ENCODE measurements at places on chromosomes 3 and 15. TPM values are rescaled to one million over a fixed set of nuclear protein-coding genes. Genes with fewer than 3 reads are reported as not detected.

DNA sequence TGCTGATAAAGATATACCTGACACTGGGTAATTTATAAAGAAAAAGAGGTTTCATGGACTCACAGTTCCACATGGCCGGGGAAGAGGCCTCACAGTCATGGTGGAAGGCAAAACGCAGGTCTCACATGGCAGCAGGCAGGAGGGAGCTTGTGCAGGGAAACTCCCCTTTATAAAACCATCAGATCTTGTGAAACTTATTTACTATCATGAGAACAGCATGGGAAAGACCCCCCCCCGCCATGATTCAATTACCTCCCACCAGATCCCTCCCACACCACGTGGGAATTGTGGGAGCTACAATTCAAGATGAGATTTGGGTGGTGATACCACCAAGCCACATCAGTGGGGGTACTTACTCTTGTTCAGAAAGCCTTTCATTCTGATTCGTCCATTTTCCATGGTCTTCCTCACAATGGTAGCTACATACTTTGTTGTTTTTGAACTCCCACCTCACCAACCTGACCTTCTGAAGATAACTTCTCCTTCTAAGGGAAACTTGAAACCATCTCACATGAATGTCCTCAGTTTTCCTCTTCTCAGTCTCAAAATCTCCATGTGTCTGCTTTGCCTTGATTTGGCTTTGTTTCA is 275.6 kb upstream of the PROK2 start:
- DNase-seq, result no peak
- H3K36me3 ChIP-seq, result no peaks in the 10 kb centered on the region
- H3K4me3 ChIP-seq, result no peak overlapping the region
- H3K27me3 ChIP-seq, result no peaks in the 10 kb centered on the region
- H3K27ac ChIP-seq, result no peak overlapping the region
- no peaks in the 10 kb centered on the region for H3K4me1 ChIP-seq

- H3K36me3 ChIP-seq, result no peaks in the 10 kb centered on the region
- DNase-seq, result no peak
- H3K4me3 ChIP-seq, result no peak overlapping the region
- no peak overlapping the region for H3K27ac ChIP-seq
- no peaks in the 10 kb centered on the region for H3K4me1 ChIP-seq
Measured at GRCh38 chr3:161069511-161070251, 35.5 kb downstream of the B3GALNT1 start.

DNA sequence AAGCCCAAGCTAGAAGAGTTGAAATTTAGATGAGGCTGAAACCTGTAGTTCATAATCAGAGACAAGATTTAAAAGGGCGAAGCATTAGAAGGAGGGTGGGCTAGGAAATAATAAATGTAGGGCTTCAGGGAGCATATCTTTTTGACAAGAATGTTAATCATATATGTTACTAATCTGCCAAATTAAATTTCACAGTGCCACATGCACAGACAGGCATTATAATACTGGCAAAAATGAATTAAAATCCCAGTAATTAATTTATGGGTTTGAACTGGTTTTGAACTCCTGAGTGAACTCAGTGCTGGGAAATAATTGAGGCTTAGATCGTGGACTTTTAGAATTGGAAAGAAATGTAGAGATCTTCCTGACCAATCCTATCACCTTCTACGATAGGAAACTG is 383.5 kb upstream of the IL12A start:
- H3K4me1 ChIP-seq, result no peaks in the 10 kb centered on the region
- H3K27ac ChIP-seq, result no peak overlapping the region
- DNase-seq, result no peak
- no peaks in the 10 kb centered on the region for H3K36me3 ChIP-seq
- H3K4me3 ChIP-seq, result no peak overlapping the region
- H3K27me3 ChIP-seq, result no peaks in the 10 kb centered on the region

DNA sequence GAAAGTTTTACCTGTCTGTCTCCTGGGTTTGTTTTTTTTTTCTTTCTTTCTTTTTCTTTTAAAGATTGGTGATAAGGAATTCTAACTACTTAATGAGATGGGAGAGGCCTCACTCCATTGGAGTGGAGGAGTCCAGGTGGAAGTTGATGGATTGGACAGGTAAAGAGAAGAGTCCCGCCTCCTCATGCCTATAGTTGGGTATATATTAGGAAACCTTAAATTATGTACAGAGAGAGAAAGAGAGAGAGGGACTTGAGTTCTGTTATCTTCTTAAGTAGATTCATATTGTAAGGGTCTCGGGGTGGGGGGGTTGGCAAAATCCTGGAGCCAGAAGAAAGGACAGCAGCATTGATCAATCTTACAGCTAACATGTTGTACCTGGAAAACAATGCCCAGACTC is 158.2 kb downstream of the TP63 start:
- H3K27ac ChIP-seq, result no peak overlapping the region
- H3K4me3 ChIP-seq, result no peak overlapping the region
- peaks cover 7% of the 10 kb centered on the region for H3K4me1 ChIP-seq
- H3K36me3 ChIP-seq, result no peaks in the 10 kb centered on the region

DNA sequence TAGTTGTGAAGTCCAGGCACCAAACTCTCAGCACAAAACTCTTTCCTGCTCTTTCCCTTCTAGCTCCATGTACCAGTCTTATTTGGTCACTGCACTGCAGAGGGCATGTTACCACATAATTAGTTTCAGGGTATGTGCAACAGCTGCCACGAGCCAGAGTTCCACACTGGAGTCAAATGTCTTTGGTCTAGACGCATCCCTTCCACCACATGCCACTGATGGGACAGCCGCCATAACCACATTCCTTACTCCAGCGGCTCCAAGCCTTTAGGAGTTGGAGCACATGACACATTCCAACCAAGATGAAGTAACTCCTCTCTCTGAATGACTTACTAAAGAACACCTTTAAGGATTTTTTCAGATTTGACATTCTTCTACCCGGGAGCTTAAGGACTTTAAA is 153.4 kb downstream of the ERC2 start:
- peaks cover 7% of the 10 kb centered on the region for H3K4me1 ChIP-seq
- no peaks in the 10 kb centered on the region for H3K27me3 ChIP-seq
- no peaks in the 10 kb centered on the region for H3K36me3 ChIP-seq
- no peak for DNase-seq

GRCh38 chr15:89362203-89363101 is 27.8 kb upstream of the POLG start:
- H3K27ac ChIP-seq, result no peak overlapping the region
- no peak for DNase-seq
- H3K27me3 ChIP-seq, result peaks cover 94% of the 10 kb centered on the region

DNA sequence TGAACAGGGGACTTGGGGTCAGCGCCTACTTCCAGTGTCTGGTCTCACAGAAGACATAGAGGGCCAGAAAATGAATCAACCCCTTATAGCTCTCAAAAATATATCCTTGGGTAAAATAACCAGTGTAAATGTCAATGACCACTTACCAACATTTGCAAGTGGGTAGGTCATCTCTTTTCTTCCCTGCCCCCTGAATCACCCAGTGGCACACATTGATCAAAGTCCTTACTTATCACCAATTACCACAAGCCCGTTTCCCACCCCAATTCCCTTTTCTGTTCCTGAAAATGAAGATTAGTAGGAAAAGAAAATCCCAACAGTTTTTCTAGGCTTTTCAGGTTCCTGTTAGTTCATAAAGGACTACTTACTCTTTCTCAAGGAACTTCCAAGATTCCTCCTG is 70.5 kb upstream of the HEG1 start:
- DNase-seq, result no peak
- H3K27ac ChIP-seq, result no peak overlapping the region
- no peak overlapping the region for H3K4me3 ChIP-seq
- no peaks in the 10 kb centered on the region for H3K27me3 ChIP-seq
- no peaks in the 10 kb centered on the region for H3K36me3 ChIP-seq

The ZNF860 gene
- not detected for total RNA-seq

The ABHD6 gene
- total RNA-seq, result 14.0 TPM

DNA sequence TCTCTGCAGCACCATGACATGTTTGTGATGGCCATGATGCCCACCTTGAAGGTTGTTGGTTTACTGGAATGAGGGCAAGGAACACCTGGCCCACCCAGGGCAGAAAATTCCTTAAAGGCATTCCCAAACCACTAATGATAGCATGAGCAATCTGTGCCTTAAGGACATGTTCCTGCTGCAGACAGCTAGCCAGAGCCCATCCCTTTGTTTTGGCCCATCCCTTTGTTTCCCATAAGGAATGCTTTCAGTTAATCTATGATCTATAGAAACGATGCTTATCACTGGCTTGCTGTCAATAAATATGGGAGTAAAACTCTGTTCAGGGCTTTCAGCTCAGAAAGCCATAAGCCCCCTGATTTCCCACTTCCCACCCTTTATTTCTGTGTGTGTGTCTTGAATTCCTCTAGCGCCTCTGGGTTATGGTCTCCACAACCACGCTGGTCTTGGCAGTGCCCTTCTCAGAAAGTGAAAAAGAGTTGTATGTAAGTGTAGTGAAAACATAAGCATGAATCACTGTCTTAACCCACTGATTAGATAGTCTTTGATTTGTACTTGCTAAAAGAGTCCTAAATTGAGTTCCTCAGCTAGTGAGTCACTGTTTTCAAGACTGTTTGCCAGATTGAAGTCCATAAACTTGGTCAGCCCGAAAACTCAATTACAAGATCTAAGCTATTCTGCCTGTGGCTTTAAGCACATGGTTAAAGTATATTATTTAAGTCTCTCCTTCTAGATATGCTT is 19.0 kb upstream of the CCR2 start:
- DNase-seq, result no peak
- no peak overlapping the region for H3K4me3 ChIP-seq
- H3K27ac ChIP-seq, result no peak overlapping the region
- no peaks in the 10 kb centered on the region for H3K27me3 ChIP-seq
- no peaks in the 10 kb centered on the region for H3K4me1 ChIP-seq
- H3K36me3 ChIP-seq, result no peaks in the 10 kb centered on the region

Measured in gastrocnemius medialis (tissue), 4 donors.